ENCODE measurements at places on chromosomes 6 and 20.

- peak; percentile 71 for DNase-seq
Observed at GRCh38 chr6:137856138-137856898, 10.7 kb upstream of the TNFAIP3 start.

DNA sequence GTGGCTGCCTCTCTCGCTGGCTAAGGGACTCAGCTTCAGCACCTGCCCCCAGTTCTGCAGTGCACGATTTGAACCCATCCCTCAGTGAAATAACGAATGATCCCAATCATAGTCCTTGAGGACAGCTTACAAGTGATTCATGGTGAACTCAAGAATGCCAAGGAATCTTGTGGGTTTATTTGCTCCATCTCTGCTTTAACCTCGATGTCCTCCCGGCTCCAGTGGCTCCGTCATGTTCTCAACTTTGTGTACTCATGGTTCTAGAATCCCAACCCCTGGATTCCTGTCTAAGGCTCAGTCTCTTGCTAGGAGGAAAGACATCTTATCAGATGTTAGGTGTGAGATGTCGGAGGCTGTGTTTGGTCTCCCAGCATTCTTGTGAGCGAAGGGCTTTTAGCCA lies 29.0 kb upstream of the GTSF1L start:
- DNase-seq = no peak

DNA sequence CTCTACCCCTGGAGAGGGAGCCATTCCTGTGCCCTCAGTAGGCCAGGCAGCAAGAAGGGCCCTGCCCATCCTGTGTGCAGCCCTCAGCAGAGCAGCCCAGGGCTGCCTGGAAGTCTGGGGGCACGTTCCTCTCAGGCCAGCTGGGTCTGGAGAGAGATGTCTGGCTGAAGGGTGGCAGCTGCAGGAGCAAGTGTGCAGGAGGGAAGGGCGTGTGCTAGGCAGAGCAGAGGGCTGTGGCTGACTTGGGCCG lies 62.7 kb downstream of the NOL4L start:
- no peak for DNase-seq

DNA sequence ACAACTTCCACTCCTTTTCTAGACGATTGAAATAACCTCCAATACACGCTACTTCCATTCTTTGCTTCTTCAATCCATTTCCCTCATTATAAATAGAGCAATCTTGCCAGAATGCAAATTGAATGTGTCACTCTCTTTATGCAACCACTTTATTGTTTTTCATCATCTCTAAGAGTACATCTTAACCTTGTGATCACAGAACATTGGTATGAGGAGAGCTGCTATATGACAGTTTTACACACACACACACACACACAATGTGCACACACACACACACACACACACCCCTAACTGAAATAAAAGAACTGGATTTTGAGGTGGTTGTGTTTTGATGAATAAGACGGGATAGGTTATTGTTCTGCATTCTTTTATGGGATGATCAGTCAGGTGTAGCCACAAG lies 187.0 kb downstream of the HDGFL1 start:
- DNase-seq = no peak

DNA sequence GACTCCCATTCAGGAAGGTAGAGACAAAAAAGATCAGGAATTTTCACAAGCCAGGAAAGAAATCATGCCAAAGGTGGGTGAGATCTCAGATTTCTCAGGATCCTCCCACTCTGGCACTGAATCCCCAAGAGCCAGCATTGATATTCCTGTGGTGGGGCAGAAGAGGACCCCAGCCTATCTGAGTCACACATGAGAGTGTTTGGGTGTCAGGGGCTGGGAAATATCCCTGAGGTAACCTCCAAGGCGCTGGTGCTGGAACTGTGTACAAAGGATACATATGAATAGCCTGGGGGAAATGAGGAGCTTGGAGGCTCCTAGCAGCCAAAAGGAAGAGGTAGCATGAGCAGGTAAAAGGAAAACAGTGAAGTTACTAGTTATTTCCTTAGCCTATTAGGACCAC lies 369.4 kb downstream of the BTBD9 start:
- no peak for DNase-seq

- no peak for DNase-seq
Observed at GRCh38 chr6:1267790-1268762, 43.8 kb upstream of the FOXQ1 start.

- no peak for DNase-seq
Observed at GRCh38 chr6:72238900-72239299, 352.6 kb downstream of the RIMS1 start.

- no peak for DNase-seq
Observed at GRCh38 chr20:2745936-2746635, 53.5 kb downstream of the EBF4 start.

GRCh38 chr6:14616656-14617055 lies 499.1 kb downstream of the CD83 start:
- DNase-seq = no peak

DNA sequence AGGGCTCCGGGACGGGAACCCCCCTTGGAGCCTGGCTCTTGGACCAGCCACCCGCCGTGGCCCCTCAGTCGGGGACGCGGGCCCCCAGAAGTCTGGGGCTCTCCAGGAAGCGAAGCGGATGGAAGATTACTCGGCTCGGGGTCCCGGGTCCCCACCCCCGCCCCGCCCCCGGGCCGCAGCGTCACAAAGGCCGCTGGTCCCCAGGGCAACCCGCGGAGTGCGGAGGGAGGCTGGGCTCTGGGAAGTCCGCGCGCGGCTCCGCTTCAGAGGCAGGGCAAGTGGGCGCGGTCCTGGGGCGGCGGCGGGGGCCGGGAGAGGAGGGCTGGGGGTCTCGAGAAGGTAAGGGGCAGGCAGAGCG lies at the start of gene FNDC11:
TSS of gene FNDC11 (plus strand) at position 227 of the 358 bp plus-strand sequence. CDS start 1,505 bp downstream, outside the sequence.
- DNase-seq = peak; percentile 55

DNA sequence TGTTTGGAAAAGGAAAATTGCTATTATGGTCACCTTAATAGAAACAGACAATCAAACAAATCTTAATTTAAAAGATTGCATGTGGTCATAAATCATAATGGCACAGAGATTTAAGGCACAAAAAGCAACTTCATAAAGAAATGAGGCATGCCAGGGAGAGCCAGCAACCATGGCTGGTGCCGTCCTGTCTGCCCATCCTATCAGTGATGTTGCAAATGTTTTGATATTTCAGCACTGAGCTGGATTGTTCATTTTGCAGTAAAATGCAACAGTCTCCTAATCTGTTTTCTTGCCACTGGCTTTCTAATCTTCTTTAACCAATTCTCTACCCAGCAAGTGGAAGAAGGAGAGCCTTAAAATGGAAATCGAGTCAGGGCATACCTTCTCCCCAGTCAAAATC lies 249.8 kb downstream of the SAMD5 start:
- DNase-seq = no peak

DNA sequence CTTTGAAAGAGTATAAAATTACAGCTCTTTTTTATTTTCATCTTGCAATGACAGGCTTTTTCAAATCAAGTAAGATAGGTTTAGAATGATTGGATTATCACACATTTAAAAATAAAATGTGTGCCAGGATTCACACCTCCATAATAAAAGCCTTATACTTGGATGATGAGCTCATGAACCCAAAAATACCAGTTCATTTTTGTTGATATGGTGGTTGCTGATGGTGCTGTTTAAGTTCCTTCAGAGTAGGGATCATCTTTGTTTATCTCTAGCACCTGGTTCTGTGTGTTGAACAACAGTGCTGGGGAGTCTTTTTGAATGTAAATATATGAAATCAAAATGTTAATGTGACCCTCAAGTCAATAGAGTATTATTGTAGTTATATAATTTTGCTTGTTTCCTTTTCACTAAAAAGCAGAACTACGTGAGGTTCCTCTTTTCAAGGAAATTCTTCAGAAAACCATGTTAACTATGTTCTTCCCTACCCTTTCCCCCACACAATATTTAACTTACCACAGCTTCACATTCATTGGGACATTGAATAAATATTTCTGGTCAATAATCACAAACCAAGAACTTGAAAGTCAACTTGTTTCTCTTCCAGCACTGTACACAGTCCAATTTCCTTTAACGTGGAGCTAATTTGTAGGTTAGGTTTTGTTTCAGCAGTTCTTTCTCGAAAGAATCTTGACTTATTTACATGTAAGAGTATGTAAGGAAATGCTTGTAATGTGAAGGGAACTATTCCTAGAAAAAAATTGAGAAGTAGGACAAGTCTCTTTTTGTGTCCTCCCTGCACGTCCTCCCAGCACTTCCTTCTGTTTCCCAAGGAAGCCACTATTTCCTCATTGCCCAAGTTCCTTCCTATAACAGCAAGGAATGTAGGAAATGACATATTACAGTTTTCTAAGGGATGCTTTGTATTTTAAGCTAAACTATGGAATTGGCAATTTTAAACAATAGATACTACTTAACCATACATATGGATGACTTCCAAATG lies 945.9 kb upstream of the CITED2 start:
- DNase-seq = peak; percentile 39

- DNase-seq = no peak
Observed at GRCh38 chr6:25519856-25520255, 132.2 kb upstream of the SCGN start.

GRCh38 chr20:49584418-49585382 lies 16.8 kb upstream of the PTGIS start:
- no peak for DNase-seq

DNA sequence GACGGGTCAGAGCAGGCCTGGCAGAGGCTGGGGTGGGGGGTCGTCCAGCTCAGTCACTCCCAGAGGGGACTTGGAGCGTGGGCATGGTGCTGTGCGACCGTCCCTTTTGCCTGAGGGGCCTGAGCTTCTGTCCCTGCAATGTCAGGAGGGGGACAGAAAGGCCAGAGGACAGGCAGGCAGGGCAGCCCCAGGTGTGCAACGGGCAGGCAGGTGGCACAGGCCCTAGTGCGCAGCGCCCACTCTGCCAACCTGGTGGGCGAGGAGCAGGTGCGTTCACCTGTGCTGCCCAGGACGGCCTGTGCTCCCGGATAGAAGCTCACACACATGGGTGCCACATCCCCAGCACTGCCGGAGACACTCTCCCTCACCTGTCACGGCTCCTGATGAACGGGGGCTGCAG lies 78.7 kb upstream of the SLCO4A1 start:
- DNase-seq = no peak

GRCh38 chr20:35870541-35871258 lies 83.6 kb downstream of the SCAND1 start:
- peak; percentile 17 for DNase-seq

- DNase-seq = no peak
Observed at GRCh38 chr6:121619987-121620740, 184.7 kb downstream of the GJA1 start.

GRCh38 chr6:131459005-131459404 lies 114.0 kb upstream of the ARG1 start:
- no peak for DNase-seq

GRCh38 chr6:32854376-32855178 lies 585 bp downstream of the PSMB9 start:
- DNase-seq = peak; percentile 51

DNA sequence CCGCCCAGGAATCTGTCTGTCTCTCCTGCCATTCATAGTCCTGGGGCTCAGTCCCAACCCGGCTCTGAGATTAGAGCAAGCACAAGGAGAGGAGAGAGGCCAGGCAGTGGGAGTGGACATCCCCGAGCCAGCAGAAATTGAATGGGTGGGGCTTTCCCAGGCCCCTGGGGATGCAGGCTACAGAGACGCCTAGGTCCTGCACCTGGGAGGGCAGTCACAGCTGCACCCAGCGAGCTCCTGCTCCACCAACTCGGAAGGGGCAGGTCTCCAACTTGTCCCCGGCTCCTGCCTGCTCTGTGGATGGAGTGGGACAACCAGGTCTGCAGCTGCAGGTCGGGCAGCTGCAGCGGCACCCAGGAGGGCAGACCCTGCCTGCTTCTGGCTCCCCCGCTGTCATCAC lies 11.1 kb upstream of the AIG1 start:
- no peak for DNase-seq

- no peak for DNase-seq
Observed at GRCh38 chr6:38272222-38272621, 367.5 kb downstream of the BTBD9 start.

- no peak for DNase-seq
Observed at GRCh38 chr6:71199736-71200135, 88.9 kb upstream of the OGFRL1 start.

GRCh38 chr20:23414526-23415188 lies 6.6 kb downstream of the NAPB start:
- DNase-seq = no peak

DNA sequence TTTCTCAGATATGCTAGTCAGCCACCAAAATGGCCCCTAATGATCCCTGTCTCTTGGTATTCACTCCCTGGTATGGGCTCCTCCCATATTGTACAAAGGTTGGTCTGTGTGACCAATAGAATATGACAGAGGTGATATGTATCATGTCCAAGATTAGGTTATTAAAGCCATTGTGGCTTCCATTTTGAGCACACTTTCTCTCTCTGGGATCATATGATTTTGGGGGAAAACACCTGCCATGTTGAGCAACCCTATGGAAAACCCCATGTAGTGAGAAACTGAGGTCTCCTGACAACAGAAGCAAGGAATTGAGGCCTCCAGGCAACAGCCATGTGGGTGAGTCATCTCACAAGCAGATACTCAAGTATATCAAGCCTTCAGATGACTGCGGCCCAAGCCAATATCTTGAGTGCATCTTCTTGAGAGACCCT lies 7.1 kb upstream of the ZNF318 start:
- DNase-seq = no peak

GRCh38 chr6:40387871-40388264 lies 199.3 kb downstream of the LRFN2 start:
- DNase-seq = no peak

DNA sequence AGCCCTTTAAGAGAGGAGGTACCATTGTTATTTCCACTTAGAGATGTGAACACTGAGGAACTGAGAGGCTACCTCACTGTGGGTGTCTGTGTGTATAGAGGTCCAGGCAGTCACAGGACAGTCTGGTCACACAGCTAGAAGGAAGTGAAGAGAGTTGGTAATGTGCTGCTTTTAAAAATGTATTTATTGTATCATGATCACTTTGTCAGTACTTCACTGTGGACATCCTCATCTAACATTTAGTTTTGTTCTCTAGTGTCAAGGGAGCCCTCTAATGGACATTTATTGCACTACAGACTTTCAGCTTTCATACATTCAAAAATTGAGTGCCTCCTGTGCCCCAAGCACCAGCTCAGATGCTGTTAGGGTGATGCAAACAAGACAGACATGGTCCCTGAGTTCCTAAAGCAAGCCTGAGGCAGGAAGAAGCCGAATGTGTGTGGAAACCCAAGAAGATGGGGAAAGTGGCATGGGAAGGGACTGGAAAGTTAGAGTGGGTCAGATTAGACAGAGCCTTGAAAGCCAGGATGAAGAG lies 123.0 kb downstream of the SLC16A10 start:
- DNase-seq = peak; percentile 72

DNA sequence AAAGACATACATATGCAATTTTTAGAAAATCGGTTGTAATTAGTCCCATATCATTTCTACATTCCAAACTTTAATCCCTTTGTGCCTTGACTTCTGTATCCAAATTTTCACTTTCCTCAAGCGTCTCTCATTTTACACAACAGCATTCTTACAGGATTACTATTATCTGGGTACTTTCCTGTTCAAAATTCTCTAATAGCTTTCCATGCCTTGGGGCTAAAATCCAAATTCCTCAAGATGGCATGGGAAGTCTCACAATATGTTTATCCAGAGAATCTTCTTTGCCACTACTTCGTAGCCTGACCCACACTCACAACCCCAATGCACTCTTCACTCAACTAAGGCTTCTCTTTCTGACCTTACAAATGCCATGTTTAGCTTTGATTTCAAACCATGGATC lies 125.0 kb downstream of the TBX18 start:
- no peak for DNase-seq

- no peak for DNase-seq
Observed at GRCh38 chr6:89997456-89998445, 103.5 kb downstream of the GJA10 start.
